ENCODE measurements at places on chromosomes 1 and 21.

- no peak for DNase-seq
These were observed 149.8 kb upstream of the TNR start for GRCh38 chr1:175893192-175893591.

DNA sequence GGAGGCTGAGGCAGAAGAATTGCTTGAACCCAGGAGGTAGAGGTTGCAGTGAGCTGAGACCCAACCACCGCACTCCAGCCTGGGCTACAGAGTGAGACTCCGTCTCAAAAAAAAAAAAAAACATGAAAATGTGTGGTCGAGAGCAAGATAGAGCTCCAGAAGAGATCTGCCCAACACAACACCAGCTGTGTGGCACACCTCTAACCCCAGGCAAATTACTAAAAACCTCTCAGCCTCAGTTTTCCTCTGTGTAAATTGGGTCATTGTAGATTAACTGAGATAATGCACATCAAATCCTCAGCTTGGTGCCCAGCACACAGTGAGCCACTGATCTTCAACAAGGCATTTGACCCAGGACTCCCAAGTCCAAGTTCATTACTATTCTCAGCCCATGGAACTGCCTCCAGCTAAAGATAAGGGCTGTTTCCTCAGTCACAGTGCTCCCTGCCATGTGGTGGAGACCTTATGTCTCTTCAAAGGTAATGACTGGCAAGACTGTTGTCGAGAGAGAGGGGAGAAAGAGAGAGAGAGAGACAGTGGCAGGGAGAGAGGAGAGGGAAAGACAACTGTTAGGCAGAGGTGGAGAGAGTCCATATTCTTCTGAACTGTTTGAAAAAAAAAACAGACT is 58.1 kb downstream of the PTP4A2 start:
- DNase-seq: no peak

GRCh38 chr1:202105571-202106339 is 17.0 kb upstream of the GPR37L1 start:
- DNase-seq: peak; percentile 40

DNA sequence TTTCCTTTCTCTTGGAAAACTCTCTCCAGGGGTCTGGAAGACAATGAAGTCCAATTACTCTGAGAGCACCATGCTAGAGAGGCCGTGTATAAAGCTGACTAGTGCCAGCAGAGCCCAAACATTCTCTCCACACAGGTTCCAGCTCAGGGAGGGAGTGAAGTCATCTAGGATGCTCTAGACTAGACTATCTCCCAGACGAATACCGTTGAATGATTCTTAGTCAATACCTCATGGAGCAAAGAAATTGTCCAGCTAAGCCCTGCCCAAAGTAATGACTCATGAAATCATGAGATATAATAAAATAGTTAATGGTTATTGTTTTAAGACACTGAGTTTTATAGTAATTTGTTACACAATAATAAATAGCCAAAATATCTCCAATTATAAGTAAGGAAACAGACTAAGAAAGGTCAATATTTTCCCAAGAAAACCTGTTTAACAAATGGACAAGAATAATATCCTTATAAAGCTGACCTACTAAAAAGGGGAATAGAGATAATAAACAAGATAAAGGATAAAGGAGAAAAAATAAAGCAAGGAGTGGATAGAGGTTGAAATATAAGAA is 163.9 kb upstream of the LRRC7 start:
- no peak for DNase-seq

GRCh38 chr1:118812555-118812954 is 175.6 kb downstream of the TBX15 start:
- no peak for DNase-seq

GRCh38 chr1:236524895-236525184 is 1.1 kb downstream of the LGALS8 start:
- no peak for DNase-seq

DNA sequence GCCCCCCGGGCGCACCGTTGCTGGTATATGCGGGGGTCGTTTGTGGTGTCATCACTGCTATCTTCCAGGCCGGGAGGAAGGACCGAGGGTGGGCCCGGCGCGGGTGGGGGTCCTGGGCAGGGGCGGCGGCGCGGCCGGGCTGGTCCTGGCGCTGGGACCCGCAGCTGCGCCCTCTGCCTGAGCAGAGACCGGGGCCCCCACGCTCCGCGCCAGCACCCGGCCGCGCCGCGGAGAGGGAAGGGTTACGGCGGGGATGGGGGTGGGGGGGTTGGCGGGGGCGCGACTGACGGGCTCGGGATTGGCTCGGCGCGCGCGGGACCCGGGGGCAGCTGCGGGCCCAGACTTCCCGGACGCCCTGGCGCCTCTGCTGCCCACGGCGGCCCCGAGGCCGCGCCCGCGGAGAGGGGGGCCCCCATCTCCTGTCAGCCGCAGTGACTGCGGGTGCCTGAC is 13.8 kb upstream of the SAMD11 start:
- DNase-seq: no peak

DNA sequence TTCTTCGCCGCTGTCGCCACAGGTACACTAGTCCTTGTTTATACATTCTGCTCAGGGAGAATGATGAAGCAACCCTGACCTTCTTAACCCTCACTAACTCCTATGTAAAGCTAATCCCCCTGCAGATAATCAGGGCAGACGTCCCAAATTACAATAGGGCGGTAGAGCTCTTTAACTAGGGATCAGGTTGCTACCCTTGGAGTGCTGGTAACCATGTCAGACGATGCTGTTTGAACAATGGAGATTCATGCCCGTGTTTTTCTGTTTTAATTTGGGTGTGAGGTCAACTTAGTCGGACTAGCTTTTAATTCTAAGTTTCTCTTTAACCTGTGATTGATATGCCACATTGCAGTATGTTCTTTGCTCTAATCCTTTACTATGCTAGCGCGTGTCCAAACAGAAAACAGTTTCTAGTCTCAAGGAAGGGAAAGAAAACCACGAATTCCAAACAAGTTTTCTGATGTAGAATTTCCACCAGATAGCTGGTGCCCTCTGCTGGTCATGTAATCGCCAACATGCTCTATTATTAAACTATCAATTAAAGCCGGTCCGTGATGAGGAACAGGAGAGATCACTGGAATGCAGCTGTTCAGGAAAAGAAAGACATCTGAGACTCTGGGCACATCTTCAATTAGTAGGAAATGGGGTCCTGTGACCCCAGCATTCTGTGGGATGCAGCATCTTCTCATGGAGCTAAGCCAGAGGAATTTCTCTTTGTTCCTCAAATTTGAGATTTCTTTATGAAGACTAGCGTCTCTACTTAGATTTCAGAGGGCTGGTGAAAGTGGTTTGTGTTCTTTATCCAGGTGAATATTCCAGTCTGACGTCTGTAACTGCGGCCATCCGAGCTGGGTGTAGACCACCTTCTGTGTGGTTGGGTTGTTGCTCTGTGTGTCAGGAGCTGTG is 18.3 kb upstream of the VAMP3 start:
- peak; percentile 60 for DNase-seq

DNA sequence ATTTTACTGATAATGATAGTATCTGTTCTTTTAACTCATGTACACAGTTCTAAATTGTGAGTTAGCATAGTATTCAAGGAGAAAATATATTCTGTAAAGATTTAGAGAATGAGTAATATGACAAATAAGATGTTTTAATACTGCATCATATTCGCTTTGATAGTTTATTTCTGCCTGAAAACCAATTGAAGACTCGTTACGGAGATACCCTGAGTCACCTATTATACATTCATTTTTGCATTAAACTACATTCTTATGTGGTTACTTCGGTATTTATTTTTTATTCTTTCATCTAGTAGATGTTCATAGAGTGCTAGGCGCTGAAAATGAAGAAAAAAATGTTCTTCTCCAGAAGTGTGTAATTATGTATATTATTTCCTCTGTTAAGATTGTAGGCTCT is 5.3 kb downstream of the UHMK1 start:
- peak; percentile 73 for DNase-seq

GRCh38 chr1:78678324-78678723 is 28.7 kb downstream of the IFI44 start:
- DNase-seq: no peak

DNA sequence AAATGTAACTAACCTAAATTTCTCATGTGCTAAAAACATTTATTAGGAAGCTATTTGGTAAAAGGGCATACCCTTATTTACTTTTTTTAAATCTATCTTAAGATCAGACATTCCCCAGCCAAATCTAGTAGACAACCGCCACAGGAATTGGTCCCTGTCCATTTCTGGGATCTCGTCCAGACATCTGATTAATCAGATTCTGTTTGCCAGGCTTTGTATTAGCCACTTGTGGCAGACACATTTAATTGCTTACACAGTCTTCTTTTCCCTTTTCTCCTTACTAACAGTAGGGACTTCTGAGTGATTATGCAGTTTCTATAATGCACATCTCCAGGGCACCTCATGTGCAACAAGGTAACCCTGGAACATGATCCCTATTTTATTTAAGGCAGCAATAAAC is 449.0 kb upstream of the RGS18 start:
- DNase-seq: no peak

DNA sequence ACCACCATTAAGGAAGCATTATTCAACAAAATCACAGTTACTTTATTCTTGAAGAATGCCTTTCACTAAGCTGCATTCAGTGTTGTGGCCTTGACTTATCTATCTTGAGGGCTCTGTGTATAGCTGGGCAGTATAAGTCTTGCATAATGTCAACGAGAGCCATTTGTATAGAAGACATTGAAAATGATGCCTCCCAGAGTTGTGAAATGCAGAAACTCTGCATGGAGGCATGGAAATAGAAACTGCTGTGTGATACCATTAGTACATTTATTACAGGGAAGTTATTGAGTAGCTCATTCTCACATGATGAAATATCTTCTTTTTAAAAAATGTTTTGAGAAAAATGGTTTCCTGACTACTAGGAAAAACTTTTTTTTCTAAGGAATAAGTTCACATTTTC is 111.4 kb upstream of the SNX7 start:
- DNase-seq: no peak

GRCh38 chr1:193368302-193368701 is 181.9 kb upstream of the B3GALT2 start:
- no peak for DNase-seq

GRCh38 chr1:103461161-103462105 is 64.1 kb upstream of the RNPC3 start:
- DNase-seq: peak; percentile 35

GRCh38 chr1:198880818-198881597 is 242.2 kb downstream of the PTPRC start:
- DNase-seq: peak; percentile 95

- no peak for DNase-seq
These were observed 7.2 kb upstream of the SLX9 start for GRCh38 chr21:44932408-44933181.

DNA sequence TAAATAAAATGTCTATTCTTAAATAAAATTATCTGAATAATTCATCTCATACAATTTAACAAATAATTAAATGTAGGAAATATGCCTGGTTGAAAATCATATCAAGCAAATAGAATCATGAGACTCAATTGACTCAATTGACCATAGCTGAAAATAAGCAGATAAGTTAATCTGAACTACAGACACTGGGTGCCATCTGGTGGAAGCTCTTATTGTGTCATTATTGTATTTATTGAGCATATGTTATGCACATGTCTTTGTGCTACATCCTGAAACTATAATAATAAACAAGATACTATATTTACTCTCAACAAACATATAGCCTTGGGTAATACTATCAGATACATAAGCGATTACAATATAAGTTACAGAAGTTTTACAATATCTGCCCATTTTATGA is 41.0 kb downstream of the BRINP3 start:
- peak; percentile 36 for DNase-seq

- DNase-seq: no peak
These were observed 202.5 kb upstream of the SAMSN1 start for GRCh38 chr21:14748662-14749061.

GRCh38 chr1:204222764-204223055 is 8.9 kb upstream of the GOLT1A start:
- DNase-seq: no peak

DNA sequence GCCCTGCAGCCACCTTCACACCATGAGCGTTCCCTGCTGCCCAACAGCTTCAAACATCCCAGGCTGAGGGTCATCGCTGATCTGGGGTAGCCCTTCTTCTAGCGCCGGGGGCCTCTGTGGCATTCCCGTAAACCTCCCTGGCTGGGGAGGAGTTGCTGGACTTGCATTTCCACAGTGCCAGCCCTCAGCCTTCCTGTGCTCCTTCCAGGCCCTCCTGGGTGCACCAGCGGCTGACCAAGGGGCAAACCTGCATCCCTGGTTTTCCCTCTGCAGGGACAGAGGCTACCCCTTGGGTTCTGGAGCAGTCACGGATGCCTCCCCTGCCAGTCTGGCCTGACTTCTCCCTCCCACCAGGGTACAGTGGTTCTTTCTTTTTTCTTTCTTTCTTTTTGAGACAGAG is 218.7 kb upstream of the TMEM51 start:
- DNase-seq: no peak

GRCh38 chr1:25616987-25617624 is 515 bp downstream of the MAN1C1 start:
- no peak for DNase-seq

- no peak for DNase-seq
These were observed 444.0 kb downstream of the NPHP4 start for GRCh38 chr1:5548266-5548665.

DNA sequence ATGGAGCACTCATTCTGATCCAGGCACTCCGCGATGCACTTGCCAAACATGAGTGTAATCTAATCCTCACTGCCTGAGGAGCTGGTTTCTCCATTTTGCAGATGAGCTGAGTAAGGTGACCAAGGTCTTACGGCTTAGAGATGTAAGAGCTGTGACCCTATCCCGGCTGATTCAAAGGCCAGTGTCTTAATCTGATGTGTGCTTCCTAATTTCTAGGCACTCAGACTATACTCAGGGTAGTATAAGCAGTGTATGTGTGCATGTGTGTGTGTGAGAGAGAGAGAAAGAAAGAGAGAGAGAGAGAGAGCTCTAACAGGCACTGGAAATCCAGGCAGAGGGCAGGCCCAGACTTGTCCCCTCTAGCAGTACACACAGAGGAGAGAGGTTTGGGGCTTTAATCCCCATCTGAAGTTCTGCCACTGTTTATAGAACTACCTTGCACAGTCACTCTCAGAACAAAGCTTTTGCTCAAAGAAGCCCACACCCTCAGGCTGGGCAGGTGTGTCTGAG is 188.2 kb downstream of the ZBTB18 start:
- peak; percentile 31 for DNase-seq

DNA sequence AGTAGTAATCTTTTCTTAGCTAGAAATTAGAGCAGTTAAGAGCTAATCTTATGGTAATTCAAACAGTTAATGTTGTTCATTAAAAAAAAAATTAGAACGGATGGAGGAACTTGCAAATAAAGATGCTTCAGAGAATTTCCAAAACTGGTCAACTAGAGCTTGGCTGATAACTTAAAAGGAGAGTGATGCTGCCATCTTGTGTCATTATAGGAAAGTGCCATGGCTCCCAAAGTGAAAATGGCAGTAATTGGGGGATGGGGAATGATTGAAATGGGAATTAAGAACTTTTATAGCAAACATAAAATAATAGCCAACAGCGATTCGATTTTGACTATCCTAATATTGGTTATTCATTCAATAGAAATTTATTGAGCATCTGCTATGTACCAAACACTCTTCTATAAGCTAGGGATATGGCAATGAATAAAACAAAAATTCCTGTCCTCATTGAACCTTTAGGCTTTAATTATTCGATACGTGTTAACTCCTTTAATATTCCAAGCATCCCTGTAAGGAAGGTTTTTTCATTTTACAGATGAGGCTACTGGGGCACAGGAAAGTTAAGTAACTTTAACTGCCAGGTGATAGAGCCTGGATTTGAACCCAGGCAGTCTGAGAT is 5.7 kb upstream of the PLPP3 start:
- peak; percentile 51 for DNase-seq

- peak; percentile 90 for DNase-seq
These were observed 82.5 kb upstream of the ZNF648 start for GRCh38 chr1:182143825-182144645.

GRCh38 chr1:50369830-50370229 is 53.4 kb downstream of the DMRTA2 start:
- no peak for DNase-seq

All from fibroblast of lung (primary cell).